Mesothelial cell of epicardium (in vitro differentiated cells): ENCODE measurements at places on chromosomes 1 and 21. TPM values are rescaled to one million over a fixed set of nuclear protein-coding genes. Genes with fewer than 3 reads are reported as not detected.

DNA sequence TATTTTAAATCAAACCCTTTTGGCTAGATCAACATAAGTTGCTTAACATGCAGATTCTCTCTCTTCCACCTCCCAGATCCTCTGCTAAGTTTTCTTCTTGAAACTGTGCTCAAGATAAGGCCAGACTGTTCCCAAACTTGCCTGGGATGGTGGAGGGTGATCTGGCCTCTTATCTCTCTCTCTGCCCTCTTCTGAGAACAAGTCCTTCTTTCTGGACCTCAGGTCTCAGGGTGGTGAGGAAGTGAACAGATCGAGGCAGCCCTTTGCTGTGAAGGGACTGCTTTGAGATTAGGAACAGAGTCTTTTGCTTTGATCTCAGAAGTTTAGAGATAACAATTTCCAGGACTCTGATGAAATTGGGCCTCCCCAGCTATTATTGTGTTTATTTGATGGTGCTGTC lies 70.7 kb downstream of the HUNK start:
- no peak for DNase-seq
- H3K4me3 ChIP-seq, result no peak overlapping the region
- peaks cover 14% of the 10 kb centered on the region for H3K36me3 ChIP-seq
- H3K27ac ChIP-seq, result peak overlapping the region; percentile 85
- no peaks in the 10 kb centered on the region for H3K27me3 ChIP-seq

The TFF1 gene
- 0.53 TPM in 1 of 3 replicates, not detected in the others for total RNA-seq

DNA sequence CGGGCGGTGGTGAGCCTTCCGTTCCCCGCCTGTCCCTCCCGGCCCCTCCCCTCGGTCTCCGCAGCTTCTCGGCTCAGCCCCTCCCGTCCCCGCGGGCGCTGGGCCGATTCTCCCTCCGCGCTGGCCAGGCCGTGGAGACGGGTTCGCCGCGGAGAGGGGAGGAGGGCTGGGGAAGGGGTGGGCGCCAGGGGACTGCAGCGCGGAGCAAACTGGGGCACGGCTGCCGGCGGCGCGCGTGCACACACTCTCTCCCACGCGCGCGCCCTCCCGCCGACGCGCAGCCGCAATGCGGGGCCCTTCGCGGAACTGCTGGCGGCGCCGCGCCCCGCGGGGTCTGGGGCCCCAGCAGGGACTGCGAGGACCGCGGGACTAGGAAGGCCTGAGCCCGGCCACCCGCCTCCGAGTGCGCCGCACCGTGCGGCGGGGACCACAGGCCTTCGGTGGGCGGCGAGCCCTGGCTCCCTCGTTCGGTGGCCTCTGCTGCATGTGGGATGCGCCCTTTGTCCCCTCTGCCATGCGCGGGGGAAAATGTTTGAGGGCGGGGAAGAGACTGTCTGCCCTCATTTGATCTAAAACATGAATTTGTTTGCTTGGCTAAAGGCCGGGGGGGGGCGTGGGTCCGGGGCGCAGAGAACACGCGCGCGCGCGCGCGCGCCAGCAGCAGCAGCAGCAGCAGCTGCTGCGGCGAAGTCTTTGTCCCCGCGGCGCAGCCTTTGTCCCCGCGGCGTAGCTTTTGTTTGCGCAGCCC lies 90.7 kb upstream of the VAMP3 start:
- peak overlapping the region; percentile 66 for H3K27ac ChIP-seq
- DNase-seq, result peak; percentile 79
- peaks cover 3% of the 10 kb centered on the region for H3K4me1 ChIP-seq
- no peaks in the 10 kb centered on the region for H3K36me3 ChIP-seq
- peak overlapping the region; percentile 74 for H3K4me3 ChIP-seq
- H3K27me3 ChIP-seq, result peaks cover 8% of the 10 kb centered on the region

DNA sequence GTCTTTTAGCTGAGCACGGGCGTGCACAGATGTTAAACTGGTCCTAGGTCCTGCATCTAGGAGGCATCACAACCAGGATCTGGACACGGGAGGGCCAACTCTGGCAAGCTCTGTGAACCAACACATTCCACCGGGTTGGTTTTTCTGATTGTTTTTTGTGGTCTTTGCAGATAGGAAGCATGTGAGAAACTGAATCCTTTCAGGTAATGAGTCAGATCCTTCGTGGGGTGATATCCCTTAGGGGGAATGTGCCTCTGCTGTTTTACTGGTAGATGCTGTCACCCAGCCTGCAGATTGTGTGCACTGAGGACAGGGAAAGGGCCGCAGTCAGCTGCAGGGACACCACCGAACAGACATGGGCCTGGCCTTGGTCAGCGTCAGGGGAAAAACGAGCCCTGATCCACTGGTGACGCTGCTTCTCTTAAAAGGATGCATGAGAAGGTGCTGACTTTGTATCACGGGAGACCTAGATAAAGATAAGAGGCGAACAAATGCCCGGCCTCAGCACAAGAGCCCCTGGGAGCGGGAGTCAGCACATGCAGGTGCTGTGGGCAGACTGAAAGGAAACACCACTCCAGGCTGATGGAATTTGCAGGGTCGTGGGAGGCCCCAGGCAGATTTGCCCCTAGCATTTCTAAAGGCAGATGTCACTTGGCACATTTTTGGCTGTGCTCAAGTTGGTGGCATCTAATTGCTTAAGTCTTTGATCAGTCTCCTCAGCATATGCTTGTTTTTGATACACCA lies 51.1 kb downstream of the DOP1B start:
- peaks cover 6% of the 10 kb centered on the region for H3K4me1 ChIP-seq
- no peak overlapping the region for H3K4me3 ChIP-seq
- H3K27me3 ChIP-seq, result no peaks in the 10 kb centered on the region
- no peak overlapping the region for H3K27ac ChIP-seq
- no peak for DNase-seq

The PATJ gene
- 118 to 129 TPM (median 120 TPM) in 3 replicates for total RNA-seq

DNA sequence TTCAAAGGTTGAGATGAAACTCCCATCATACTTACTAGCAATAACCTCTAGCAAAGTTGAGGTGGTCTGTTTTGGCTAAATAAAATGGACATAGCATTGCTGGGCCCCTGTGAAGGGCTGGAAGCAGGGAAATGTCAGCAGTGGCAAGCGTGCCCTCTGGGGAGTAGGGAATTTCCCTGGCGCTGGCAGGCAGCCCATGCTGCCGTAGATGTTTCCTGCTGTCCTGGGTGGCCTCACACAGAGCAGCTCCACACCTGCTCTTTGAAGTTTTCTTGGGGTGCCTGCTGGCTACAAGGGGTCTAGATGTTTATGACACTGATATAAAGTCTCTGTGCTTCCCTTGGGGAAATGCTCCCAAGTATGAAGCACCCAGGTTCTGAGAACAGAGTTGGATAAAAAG lies 30.2 kb downstream of the ADARB1 start:
- no peaks in the 10 kb centered on the region for H3K27me3 ChIP-seq
- H3K4me3 ChIP-seq, result no peak overlapping the region
- H3K4me1 ChIP-seq, result peaks cover 8% of the 10 kb centered on the region
- DNase-seq, result no peak
- no peaks in the 10 kb centered on the region for H3K36me3 ChIP-seq

The DMRTA2 gene
- total RNA-seq, result 0.07 TPM in 1 of 3 replicates, not detected in the others

The ATAD3B gene
- total RNA-seq, result 38.5 to 43.6 TPM (median 39.2 TPM) in 3 replicates

The TNFRSF1B gene
- total RNA-seq, result 2.9 to 3.1 TPM (median 2.9 TPM) in 3 replicates

DNA sequence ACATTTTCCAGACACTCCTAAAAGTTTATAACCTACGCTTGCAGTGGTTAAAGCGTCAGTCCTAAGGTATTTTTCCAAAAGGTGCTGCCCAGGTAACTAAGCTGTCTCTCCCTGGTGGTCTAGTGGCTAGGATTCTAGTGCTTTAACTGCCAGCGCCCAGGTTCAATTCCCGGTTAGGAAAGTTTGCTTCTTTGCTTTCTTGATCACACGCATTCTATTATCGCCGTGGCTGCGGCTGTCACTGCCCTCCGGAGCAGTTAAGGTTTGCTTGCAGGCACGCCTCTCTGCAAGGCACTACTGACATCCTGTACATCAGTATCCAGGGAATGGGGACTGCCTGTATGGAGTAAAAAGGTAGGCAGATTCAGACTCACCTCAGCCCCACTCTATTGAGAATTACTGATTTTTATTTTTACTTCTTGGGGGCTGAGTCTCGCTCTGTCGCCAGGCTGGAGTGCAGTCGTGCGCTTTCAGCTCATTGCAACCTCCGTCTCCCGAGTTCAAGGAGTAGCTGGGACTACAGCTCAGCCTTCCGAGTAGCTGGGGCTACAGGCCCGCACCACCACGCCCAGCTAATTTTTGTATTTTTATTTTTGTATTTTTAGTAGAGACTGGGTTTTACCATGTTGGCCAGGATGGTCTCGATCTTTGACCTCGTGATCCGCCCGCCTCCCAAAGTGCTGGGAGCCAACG lies 53.2 kb upstream of the CFAP126 start:
- peak overlapping the region; percentile 20 for H3K4me3 ChIP-seq
- no peak overlapping the region for H3K27ac ChIP-seq
- H3K36me3 ChIP-seq, result no peaks in the 10 kb centered on the region

GRCh38 chr1:60857851-60858250 lies 224.5 kb upstream of the NFIA start:
- H3K36me3 ChIP-seq, result no peaks in the 10 kb centered on the region
- H3K27me3 ChIP-seq, result no peaks in the 10 kb centered on the region
- DNase-seq, result no peak
- no peak overlapping the region for H3K27ac ChIP-seq
- H3K4me3 ChIP-seq, result no peak overlapping the region

DNA sequence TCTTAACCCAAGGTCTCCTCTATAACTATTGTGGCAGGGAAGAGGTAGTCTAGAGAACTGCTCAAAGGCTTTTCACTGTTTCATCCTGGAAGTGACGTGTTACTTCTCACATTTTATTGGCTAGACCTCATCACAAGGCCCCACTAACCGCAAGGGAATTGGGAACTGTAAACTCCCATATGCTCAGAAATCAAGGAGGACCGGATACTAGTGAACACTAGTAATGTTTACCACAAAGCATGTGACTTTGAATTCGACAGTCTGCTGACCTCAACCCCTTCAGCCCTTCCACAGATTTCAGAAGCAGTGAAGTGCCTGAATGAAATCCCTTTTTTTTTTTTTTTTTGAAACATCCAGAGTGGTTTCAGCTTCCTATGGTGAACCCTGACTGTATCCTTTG lies 3.4 kb upstream of the EEIG2 start:
- peaks cover 30% of the 10 kb centered on the region for H3K4me1 ChIP-seq
- no peaks in the 10 kb centered on the region for H3K27me3 ChIP-seq
- H3K36me3 ChIP-seq, result no peaks in the 10 kb centered on the region
- H3K4me3 ChIP-seq, result no peak overlapping the region
- DNase-seq, result no peak
- H3K27ac ChIP-seq, result no peak overlapping the region
